ENCODE measurements at places on chromosomes 7 and 10.

GRCh38 chr10:76942628-76943416, 694.8 kb downstream of the KCNMA1 start:
- DNase-seq = no peak

DNA sequence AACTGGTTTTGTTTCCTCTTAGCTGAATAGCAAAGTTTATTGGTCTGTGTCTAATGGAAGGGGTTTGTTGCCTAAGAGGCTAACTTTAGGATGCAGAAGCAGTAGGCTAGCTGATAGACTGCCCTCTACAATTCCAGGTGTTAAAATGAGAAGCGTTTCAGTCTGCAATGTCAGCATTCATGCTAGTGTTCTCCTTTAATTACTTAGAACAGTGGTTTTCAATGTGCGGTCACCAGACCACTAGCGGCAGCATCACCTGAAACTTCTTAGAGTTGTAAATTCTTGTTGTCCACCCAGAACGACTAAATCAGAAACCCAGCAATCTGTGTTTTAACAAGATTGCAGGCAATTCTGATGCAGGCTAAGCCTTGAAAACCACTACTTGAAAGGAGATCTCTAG, 392.9 kb downstream of the IPMK start:
- no peak for DNase-seq

DNA sequence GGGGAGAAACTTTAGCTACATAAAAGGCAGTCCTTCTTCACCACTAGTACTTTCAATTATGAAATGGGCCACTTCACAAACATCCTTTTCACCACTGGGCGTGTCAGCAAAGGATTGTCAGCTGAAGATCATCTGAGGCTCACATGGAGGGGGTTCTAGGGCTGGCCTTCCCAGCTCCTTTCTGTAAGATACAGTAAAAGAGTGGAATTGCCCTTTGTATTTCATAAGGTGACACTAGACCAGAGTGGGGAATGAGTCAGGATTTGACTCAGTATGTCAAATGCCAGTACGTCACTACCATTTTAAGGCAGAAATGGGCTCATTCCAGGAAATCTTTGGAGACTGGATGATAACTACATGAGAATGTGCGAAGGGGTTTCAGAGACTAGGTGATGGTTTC, 21.2 kb upstream of the BLOC1S2 start:
- DNase-seq = no peak

GRCh38 chr10:67807855-67808456, 30.0 kb downstream of the DNAJC12 start:
- DNase-seq = no peak

GRCh38 chr10:14185316-14186045, 145.2 kb downstream of the FRMD4A start:
- DNase-seq = no peak

DNA sequence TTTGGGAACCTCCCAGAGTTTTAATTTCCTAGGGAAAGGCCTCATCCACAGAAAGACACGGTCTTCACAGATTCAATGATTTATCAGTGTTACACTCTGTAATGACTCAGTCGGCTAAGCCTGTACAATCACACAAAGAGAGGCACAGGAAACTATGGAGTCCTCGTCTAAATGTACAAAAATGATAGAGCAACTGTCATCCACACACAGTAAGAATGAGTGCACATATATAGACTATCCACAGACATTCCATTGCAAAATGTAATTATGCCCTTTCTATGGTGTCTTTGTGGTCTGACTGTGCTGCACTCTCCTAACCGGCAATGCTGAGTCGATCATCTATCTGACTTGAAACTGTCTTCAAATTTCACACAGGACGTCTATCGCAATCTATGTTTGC, 3.5 kb upstream of the NAMPT start:
- no peak for DNase-seq

GRCh38 chr10:61994405-61995219, 93.1 kb downstream of the ARID5B start:
- DNase-seq = no peak

- no peak for DNase-seq
Measured at GRCh38 chr10:112526139-112526538, 79.1 kb downstream of the VTI1A start.

- DNase-seq = no peak
Measured at GRCh38 chr10:89269433-89270152, 18.0 kb upstream of the LIPA start.

GRCh38 chr10:102264371-102264770, 19.0 kb downstream of the GBF1 start:
- DNase-seq = no peak

DNA sequence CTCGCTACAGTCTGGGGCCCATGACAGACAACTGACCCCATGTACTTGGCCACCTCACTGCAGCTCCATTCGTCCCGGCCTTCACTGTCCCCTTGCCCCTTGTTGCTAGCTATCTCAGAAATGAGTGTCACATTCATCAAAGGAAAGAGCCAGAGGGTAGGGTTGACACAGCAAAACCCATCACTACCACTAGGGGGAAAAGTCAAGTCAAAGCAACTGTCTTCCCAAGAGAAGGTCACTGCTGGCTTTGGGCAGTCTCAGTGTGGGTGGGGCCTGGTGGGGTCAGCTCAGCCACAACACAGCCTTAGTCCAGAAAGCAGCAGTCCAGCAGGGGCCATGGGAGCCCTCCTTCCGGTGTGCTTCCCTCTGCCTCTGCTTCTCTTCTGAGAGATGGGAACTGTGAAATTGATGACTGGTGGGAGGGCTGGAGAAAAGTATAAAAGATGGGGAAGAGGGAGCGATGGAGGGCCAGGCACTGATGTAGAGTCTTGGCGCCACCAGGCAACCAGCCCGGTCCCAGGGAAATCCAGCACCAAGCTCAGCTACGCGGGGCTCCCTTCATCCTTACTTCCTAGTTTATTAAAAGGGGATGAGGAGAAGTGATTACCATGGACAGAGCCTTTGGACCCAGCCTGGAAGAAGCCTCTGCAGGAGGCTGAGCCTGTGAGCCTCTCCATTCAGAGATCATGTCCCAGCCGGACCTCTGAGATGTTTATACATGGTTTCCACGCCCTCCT, 58.0 kb downstream of the PLXNA4 start:
- no peak for DNase-seq

DNA sequence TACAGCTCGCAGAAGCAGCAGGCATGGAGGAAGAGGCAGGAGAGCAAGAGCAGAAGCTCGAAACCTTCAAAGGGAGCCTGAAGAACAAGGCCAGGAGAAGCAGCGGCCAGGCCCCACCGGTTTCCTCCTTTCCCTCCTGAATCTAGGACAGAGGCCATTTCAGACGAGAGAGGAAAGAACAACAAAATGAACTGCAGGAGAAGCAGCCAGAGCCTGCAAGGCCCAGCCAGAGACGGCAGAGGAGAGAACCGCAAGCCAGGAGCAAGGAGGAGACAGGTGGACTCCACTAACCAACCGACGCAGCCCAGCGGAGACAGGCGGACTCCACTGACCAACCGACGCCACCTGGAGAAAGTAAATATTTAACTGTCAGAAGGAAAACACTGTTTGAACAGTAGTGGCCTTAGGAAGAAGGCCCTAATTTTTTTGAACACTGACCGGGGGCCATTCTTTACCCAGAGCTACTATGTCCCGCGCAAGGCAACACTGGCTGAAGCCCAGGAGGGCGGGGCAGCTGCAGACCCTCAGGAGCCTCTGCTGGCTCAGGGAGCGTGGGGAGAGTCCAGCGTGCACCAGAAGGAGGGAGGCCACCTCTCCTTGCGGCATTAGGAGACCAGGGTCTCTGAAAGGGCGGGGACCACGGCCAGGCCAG, 559.2 kb downstream of the PTPRN2 start:
- DNase-seq = no peak

GRCh38 chr7:131327049-131327625, 539 bp upstream of the MKLN1 start:
- DNase-seq = peak; percentile 90

DNA sequence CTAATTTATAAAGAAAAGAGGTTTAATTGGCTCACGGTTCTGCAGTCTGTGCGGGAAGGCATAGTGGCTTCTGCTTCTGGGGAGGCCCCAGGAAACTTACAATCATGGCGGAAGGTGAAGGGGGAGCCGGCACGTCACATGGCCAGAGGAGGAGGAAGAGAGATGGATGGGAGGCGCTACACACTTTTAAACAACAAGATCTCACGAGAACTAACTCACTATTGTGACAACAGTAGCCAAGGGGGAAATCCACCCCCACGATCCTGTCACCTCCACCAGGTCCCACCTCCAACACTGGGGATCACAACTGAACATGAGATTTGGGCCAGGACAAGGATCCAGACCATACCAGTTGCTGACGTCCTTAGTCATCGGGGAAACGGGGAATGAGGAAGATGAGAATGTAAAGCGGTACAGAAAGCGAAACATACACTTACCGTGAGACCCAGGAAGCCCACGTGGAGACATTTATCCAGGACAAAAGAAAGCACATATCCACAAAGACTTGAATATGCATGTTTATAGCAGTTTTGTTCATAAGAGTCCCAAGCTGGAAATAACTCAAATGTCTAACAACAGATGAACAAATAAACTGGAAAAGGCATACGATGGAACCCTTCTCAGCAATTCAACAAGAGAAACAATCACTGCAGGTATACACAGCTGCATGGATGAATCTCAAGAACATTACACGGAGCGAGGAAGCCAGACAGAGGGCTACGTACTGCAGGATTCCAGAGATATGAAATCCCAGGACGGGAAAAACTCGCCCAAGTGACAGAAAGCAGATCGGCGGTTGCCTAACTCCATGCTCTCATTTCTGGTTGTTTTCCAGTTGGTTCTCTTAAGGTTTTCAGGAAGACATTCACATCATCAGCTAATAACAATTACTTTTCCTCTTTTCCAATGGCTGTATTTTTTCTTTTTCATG, 26.2 kb upstream of the INPP5A start:
- no peak for DNase-seq
